Adrenal gland (tissue), 19 donors: ENCODE measurements at places on chromosomes 11 and 22. TPM values are rescaled to one million over a fixed set of nuclear protein-coding genes. Genes with fewer than 3 reads are reported as not detected.

- H3K36me3 ChIP-seq = no peaks in the 10 kb centered on the region
- no peak for DNase-seq
- H3K4me3 ChIP-seq = no peak overlapping the region
- no peaks in the 10 kb centered on the region for H3K27me3 ChIP-seq
Measured at GRCh38 chr11:91707652-91708482, 516.8 kb upstream of the FAT3 start.

DNA sequence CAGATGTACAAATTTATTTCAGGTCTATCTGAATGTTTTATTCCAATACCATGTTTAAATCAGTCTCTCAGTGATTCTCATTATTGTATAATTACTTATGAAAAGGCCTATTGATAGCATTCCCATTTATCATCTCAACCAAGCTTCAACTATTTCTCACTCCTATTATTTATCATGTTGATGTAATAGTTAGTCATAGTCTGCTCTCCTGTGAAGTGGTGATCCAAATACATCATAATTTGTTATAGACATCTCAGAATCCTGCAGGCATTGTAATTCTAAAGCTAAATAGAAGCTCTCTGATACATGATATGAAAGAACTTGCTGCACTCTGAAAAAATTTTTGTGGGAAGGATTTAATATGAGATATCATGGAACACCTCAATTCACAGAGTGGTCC is 21.8 kb upstream of the OR8G1 start:
- no peaks in the 10 kb centered on the region for H3K27me3 ChIP-seq
- no peak for DNase-seq
- no peaks in the 10 kb centered on the region for H3K4me1 ChIP-seq
- no peak overlapping the region for H3K4me3 ChIP-seq

- no peak overlapping the region for H3K4me3 ChIP-seq
- DNase-seq = no peak
- peaks cover 34% of the 10 kb centered on the region for H3K4me1 ChIP-seq
- H3K27me3 ChIP-seq = no peaks in the 10 kb centered on the region
- H3K27ac ChIP-seq = no peak overlapping the region
Measured at GRCh38 chr11:13333456-13333957, 55.9 kb downstream of the BMAL1 start.

DNA sequence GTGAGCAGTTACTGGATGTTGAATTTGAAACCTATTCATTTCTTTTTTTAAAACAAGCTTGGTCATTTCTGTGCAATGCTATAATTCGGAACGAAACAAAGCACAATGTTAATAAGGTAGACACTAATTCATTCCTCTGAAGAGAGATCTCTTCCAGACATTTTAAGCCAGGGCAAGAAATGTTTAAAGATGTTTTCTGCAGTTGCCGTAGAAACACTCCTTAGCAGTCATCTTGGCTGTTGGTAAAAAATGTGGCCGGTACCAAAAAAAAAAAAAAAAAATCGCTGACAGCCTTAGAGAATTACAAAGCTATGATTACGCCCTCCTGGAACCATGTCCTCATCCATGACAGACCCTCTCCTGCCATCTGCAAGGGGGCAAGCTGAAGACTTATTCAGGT is 66.4 kb upstream of the TTC12 start:
- no peak overlapping the region for H3K4me3 ChIP-seq
- no peak overlapping the region for H3K27ac ChIP-seq

DNA sequence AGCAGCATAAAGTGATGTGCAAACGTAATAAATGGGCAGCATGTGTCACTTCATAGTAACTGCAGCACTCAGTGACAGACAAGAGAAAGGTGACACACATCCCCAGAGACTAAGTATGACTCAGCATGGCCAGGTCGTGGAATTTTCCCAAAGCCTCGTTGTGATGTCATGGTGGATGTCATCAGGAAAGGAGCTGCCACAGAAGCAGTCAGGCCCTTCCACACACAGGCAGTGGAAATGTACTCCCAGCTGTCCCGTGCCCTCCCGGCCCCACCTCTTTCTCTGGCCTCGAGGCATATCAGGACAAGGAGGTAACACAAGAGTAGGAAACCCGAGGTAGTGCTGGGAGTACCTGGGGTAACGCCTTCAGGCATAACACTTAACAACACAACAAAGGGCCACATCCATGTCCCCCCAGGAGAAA is 8.1 kb downstream of the PC start:
- H3K27ac ChIP-seq = peak overlapping the region; percentile 74
- peaks cover 35% of the 10 kb centered on the region for H3K4me1 ChIP-seq
- H3K4me3 ChIP-seq = no peak overlapping the region
- no peaks in the 10 kb centered on the region for H3K27me3 ChIP-seq

- H3K4me1 ChIP-seq = no peaks in the 10 kb centered on the region
- H3K27me3 ChIP-seq = no peaks in the 10 kb centered on the region
- no peaks in the 10 kb centered on the region for H3K36me3 ChIP-seq
- no peak overlapping the region for H3K4me3 ChIP-seq
Measured at GRCh38 chr22:45860201-45860600, 116.8 kb downstream of the WNT7B start.

NLRP14 gene
- 0.05 TPM for polyA plus RNA-seq

MS4A14 gene
- 4.9 TPM for polyA plus RNA-seq
